Right cardiac atrium (tissue), 5 donors: ENCODE measurements at places on chromosomes 12 and 14. TPM values are rescaled to one million over a fixed set of nuclear protein-coding genes. Genes with fewer than 3 reads are reported as not detected.

Gene PXN
- total RNA-seq: 81.1 TPM

DNA sequence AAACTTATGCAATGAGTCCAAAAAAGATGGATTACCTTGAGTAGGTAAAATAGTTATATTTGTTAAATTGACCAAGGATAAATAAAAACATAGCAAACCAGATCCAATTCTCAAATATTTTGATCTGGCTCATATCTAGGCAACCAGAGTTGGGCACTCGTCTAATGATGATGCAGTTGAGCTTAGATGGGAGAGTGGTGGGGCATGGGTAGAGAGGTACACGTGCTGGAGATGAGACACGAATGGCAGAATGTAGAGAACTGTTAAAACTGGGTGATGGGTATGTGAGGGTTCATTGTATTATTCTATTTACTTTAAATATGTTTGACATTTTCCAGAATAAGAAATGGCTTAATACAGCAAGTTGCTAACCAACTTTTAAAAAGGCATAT, 7.6 kb upstream of the RNF34 start:
- DNase-seq: no peak

GRCh38 chr14:73753887-73754795, 40.0 kb upstream of the PNMA1 start:
- no peak for DNase-seq

DNA sequence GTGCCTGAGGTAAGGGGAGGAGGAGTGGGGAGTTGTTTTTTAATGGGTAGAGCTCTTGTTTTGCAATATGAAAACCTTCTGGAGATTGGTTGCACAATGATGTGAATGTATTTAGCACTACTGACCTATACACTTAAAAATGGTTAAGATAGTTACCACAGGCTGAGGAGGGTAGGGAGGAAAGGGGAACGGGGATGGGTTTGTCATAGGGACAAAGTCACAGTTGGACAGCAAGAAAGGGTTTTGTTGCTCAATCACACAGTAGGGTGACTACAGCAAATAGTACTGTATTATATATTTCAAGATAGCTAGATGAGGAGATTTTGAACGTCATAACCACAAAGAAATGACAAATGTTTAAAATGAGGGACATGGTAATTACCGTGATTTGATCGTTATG, 1562.4 kb downstream of the AACS start:
- no peak for DNase-seq

DNA sequence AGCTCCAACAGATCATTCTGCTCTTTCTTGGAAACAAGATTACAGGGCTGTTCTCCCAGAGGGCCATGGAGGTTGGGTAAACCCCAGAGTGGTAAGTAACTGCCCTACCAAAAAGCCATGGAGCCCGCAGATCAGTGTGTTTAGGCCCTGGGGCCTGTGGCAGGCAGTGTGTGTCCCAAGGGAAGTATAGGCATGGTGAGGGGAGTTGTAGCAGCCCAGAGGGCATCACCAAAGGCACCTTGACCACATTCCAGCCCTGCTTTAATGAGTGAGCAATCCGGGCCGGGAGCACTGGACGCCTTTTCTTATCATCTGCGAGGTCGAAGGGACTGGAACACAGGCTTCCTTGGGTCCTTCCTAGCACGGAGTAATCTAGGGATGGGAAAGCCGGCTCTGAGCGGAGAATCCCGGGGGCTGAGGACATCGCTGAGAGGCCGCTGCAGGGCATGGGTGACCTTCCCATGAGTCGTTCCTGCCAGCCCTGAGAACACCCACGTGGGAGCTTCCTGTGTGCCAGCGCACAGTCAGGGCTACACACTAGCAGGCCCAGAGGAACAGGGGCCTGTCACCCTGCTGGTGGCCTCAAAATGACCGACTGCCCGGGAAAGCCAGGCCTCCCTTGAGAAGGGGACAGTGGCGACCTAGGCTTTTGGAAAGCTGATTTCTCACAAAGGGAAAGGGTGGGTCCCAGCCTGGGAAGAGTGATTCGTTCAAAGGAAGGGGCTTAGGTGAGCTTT, 91.3 kb downstream of the NINJ2 start:
- DNase-seq: no peak

- DNase-seq: peak; percentile 52
Observed at GRCh38 chr14:90568405-90568804, 171.6 kb downstream of the CALM1 start.
